ENCODE measurements at places on chromosomes 16 and 17.

- no peak for DNase-seq
These were observed 19.9 kb upstream of the RAB11FIP4 start for GRCh38 chr17:31371511-31372097.

- no peak for DNase-seq
These were observed 140.6 kb downstream of the CLEC16A start for GRCh38 chr16:11084876-11085485.

- DNase-seq = no peak
These were observed 217.2 kb downstream of the CA10 start for GRCh38 chr17:51941272-51941671.

- no peak for DNase-seq
These were observed 172.9 kb upstream of the ZFHX3 start for GRCh38 chr16:73220836-73221235.

- DNase-seq = no peak
These were observed 8.0 kb upstream of the DOC2B start for GRCh38 chr17:189444-189843.

DNA sequence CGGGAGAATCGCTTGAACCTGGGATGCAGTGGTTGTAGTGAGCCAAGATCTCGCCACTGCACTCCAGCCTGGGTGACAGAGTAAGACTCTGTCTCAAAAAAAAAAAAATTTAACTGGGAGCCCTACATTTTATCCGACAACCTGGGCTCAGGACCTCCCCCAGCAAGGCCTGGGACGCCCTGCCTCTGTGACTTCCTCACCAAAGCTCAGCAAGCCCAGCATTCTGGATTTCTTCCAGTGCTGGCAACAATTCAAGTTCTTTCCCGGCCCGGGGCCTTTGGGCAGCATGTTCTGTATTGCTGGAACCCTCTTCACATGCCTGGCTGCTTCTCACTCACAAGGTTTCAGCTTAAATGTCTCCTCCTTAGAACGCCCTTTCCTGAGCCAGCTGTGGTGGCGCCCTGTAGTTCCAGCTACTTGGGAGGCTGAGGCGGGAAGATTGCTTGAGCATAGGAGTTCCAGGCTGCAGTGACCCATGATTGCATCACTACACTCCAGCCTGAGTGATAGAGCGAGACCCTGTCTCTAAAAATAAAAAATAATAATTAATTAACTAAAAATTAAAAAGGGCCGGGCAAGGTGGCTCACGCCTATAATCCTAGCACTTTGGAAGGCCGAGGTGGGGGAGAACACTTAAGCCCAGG lies 15.9 kb upstream of the MEIOB start:
- no peak for DNase-seq

DNA sequence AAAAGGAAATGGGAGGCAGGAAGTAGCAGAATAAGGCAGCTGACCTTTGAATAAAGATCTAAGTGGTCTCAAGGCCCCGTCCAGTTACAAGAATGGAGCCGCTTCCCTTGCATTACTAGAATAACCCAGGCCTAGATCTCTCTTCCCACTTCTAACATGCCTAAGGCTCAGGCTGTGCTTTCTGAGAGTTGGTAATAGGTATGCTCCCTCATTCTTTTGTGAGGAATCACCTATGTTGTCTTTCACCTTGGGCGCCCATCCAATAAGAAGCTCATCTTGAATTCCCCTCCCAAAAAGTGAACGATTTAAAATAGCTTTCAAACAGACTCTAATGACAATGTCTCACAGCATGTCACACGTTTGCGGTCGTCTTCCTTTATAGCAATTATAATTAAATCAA lies 101.2 kb downstream of the KCNJ2 start:
- DNase-seq = no peak

- DNase-seq = no peak
These were observed 66.0 kb downstream of the XPO6 start for GRCh38 chr16:28145796-28146195.

DNA sequence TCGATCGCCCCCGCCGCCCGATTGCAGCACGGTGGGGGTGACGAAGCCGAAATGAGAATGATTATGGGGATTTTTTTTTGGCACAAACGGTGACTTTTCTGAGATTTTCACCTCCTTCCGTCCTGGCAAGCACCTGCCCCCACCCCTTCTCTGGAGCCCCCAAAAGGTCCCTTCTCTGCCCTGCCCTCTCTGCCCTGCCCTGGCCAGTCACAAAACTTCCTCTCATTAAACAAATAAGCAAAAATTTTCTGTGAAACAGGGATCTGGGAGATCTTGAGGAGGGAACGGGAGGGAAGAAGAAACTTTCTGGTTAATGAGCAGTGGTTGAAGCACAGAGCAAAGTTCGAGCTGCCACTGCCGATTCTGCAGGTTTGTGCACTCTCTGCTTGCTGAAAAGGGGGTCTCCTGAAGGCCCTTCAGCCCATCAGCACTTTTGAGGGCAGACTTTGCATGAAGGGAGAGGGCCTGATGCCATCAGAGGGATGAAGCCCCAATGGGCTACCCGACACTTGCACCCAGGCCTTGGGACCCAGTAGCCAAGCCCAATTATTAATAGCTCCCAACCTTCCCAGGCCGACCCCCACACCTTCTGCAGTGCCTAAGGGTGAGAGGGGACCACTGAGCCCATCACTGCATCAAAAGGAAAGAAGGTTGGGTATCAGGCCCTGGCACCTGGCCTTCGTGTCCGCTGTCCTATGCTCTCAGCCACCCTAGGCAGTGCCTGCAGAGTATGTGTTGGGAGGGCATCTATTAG lies 1.0 kb upstream of the HOXB8 start:
- no peak for DNase-seq

Measured in cortex of kidney (tissue), 1 donor.